Stimulated activated CD8-positive, alpha-beta memory T cell treated with anti-CD3 and anti-CD28 coated beads, Interleukin-15, amount 100 ng/mL, for 1 hour (primary cell): ENCODE measurements at places on chromosomes 6 and 20.

DNA sequence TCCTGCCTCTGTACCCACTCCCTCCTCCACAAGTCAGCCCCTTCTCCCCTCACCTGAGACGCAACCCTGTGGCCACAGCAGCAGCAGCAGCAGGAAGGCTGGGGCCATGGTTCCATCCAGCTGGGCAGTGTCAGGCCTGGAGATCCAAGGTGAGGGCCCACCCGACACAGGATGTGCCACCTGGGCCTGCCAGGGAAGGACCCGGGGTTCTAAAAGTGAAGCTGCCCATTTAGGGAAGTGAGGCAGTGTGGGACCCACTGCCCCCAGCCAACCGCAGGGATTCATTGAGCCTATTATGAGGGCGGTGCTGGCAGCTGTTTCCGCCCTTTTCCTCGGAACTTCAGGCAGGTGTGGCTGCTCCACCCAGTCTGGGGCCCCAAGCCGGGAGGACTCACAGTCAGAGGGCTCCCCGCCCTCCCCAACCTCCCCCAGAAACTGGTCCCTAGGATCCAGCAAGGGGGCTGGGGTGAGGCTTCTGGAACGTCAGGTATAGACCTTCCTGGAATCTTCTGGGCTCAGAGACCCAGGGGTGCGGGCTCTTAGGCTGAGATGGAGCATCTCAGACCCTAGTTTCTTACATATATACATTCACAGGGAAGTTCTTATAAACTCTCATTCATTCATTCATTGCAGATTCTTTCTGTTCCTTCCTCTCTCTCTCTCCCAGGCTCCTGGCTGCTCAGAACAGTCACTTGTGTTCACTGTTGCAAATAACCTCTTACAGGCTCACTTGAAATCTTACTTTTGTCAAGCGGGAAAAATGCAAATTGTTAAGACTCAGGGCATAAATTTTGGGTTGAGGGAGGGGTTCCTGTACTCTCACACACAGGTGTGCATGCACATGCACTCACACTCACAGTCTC, at the start of gene TREML2:
TSS of gene TREML2 (minus strand) at position 249 of the 863 bp plus-strand sequence. CDS start at position 108, 141 bp downstream.
- DNase-seq = no peak

- DNase-seq = no peak
Measured at GRCh38 chr6:43454696-43455530, 435 bp downstream of the DLK2 start.

GRCh38 chr6:71707059-71707458, 179.3 kb upstream of the RIMS1 start:
- no peak for DNase-seq

DNA sequence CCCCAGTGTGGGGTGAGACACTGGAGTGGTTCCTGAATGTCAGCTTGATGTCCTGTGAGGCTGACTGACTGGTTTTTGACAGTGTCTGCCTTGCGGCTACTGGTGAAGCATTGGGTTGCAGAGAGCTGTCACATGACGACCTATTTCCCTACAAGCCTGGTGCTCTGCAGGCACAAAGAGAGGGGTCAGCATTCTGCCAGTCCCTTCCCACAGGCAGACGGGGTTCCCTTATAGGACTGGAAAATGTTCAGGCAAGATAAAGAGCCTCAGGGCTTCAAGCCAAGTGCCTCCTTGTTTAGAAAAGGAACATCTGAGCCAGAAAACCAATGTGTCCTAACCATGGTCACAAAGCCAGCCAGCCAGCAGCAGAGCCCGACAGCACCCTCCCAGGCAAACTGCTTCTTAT, 11.0 kb downstream of the LY86 start:
- no peak for DNase-seq

DNA sequence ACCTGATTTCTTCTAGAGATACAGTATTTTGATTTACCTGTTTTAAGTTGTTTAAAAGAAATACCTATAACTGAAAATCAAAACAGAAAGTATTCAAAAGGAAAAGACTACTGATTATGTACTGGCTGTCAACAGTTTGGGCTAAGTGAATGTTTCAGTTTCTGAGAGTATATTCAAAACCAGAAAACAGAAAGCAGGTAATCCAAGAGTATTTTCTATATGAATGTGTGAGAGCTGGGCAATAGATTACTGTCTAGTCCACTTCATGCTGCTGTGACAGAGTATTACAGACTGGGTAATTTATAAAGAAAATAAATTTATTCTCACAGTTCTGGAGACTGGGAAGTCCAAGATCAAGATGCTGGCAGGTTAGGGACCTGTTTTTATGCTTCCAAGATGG, 261.0 kb downstream of the ARHGAP18 start:
- DNase-seq = no peak

GRCh38 chr6:131400054-131400778, 172.8 kb upstream of the ARG1 start:
- no peak for DNase-seq

- DNase-seq = no peak
Measured at GRCh38 chr6:25217302-25217701, 61.9 kb upstream of the CARMIL1 start.

- DNase-seq = no peak
Measured at GRCh38 chr20:34536798-34537394, 20.7 kb downstream of the DYNLRB1 start.

GRCh38 chr6:112307707-112308106, 39.4 kb upstream of the RFPL4B start:
- no peak for DNase-seq

GRCh38 chr6:125219361-125219895, 65.9 kb downstream of the TPD52L1 start:
- no peak for DNase-seq

- DNase-seq = no peak
Measured at GRCh38 chr6:32940656-32941213, at the start of gene HLA-DMB. TSS of gene HLA-DMB (minus strand) at chr6:32941028. CDS start at chr6:32940807, 221 bp downstream.
